Psoas muscle (tissue), 8 donors: ENCODE measurements at places on chromosomes 7 and 10. TPM values are rescaled to one million over a fixed set of nuclear protein-coding genes. Genes with fewer than 3 reads are reported as not detected.

GRCh38 chr10:69337296-69338132 lies 59.2 kb downstream of the HK1 start:
- no peaks in the 10 kb centered on the region for H3K27me3 ChIP-seq
- H3K4me1 ChIP-seq = peaks cover 87% of the 10 kb centered on the region
- H3K27ac ChIP-seq = peak overlapping the region; percentile 43
- peak; percentile 56 for DNase-seq

DNA sequence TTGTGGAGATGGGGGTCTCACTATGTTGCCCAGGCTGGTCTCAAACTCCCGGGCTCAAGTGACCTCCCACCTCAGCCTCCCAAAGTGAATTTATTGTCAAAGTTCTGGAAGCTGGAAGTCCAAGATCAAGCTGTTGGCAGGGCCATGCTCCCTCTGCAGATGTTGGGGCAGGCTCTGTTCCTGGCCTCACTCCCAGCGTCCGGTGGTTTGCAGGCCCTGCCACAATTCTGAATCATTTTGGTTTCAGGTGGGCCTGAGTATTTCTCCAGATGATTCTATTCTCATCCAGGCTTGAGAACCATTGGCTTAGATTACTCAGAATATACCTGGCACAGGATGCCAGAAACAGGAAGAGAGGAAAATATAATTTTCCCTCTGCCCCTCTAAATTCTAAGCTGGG lies 737.4 kb downstream of the TNS3 start:
- H3K4me3 ChIP-seq = no peak overlapping the region
- DNase-seq = no peak
- no peak overlapping the region for H3K27ac ChIP-seq

GRCh38 chr7:118525020-118525419 lies 300.5 kb downstream of the ANKRD7 start:
- H3K27ac ChIP-seq = no peak overlapping the region
- no peak overlapping the region for H3K4me3 ChIP-seq
- no peaks in the 10 kb centered on the region for H3K4me1 ChIP-seq
- no peak for DNase-seq

DNA sequence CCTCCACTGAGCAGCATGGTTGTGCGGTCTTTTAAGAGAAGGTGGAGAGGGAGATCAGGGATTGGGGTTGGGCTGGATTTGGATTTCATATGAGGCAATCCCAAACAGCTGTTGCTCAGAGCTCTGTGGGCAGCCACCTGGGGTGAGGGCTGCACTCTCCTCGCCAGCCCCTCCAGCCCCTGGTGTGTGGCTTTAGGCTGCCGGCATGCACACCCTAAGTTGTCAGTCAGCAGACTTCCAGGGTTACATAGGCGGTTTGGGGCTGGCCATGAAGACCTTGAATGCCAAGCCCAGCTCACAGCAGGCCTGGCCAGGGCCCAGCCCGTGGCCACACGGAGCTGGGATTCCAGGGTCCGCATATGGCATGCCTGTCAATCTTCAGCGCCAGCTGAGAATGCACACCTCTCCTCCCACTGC lies 54.8 kb downstream of the ZMIZ1 start:
- no peak overlapping the region for H3K4me3 ChIP-seq
- DNase-seq = peak; percentile 74
- no peaks in the 10 kb centered on the region for H3K36me3 ChIP-seq

VENTX gene
- 0.29 TPM for total RNA-seq

AMZ1 gene
- total RNA-seq = not detected

ANXA7 gene
- 136 TPM for total RNA-seq

ITGA8 gene
- total RNA-seq = 1.4 TPM
